SW 1271 (cell line): ENCODE measurements at places on chromosomes 2 and 18.

- DNase-seq = no peak
Observed at GRCh38 chr2:8389431-8390108, 292.3 kb upstream of the ID2 start.

- no peak for DNase-seq
Observed at GRCh38 chr2:136058262-136058661, 59.7 kb downstream of the CXCR4 start.

GRCh38 chr2:152093464-152093863 is 5.4 kb downstream of the CACNB4 start:
- DNase-seq = no peak

- no peak for DNase-seq
Observed at GRCh38 chr2:52632543-52632942, 1135.1 kb upstream of the CHAC2 start.

GRCh38 chr2:160061944-160062291 is 497 bp downstream of the PLA2R1 start:
- no peak for DNase-seq

GRCh38 chr2:73979021-73979420 is 5.7 kb upstream of the TET3 start:
- DNase-seq = no peak

GRCh38 chr2:142306131-142306530 is 175.3 kb upstream of the LRP1B start:
- no peak for DNase-seq

DNA sequence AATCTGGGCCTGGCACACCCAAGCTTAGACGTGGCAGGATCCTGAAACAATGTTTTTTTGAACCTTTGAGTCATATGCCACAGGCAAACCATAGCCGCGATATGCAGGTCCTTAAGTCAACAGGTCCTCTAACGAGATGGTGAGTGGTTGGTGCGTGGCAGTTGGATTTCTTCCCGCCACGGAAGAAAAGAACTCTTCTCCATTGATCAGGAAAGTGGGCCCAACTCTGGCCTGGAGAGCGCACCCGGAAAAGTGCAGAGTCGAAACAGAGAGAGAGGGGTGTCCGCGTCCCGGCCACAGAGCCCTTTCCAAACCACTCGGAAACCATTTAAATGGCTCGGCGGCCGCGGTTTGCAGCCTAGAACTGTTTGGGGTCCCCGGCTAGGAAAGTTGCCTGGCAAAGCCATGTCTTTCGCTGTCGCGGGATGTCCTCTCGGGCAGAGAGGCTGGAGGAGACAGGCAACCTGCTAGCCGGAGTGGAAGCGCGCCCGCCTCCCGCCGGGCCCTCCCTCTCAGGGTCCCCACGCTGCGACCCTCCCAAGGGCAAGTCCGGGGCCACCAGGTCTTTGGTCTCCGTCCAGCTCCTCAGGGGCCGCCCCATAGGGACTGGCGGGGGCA is 777 bp downstream of the GALNT3 start:
- DNase-seq = no peak

DNA sequence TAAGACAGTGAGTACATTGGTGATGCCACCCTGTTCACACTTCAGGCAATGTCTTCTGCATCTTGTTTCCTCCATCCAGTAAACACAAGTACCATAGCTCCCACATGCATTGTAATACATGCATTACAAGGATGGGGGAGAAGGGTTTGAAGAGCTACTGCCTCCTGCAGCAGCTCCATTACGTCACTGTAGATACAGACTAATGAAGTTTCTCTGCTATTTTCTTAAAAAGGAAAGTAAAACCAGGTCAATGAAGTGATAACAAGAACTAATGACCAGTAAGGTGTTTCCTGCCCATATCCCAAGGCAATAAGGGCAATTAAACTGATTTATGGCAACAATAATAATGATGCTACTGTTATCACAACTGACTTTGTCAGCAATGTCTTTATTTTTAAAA is 18.2 kb upstream of the BBS5 start:
- no peak for DNase-seq

- no peak for DNase-seq
Observed at GRCh38 chr2:152062125-152063091, 36.4 kb downstream of the CACNB4 start.

DNA sequence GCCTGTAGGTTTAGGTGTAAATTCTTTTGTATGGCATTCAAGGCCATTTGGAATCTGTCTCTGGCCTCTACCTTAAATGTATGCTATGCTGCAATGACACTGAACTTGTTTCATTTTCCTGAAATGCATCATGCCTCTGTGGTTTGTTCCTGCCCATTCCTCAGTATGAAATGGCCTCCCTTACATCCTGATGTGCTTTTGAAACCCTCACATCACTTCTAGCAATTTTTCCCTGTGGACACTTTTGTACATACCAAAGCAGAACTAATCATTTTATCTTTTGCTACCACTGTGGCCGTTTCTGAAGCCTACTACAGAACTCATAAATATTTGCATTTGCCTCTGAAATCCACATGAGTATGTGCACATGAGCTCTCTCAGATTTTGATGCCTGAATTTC is 557.2 kb downstream of the ERBB4 start:
- DNase-seq = no peak

GRCh38 chr2:172427990-172428831 is 825 bp downstream of the ITGA6 start:
- DNase-seq = peak; percentile 72

GRCh38 chr2:75348307-75348706 is 149.0 kb upstream of the TACR1 start:
- DNase-seq = no peak

GRCh38 chr2:187003611-187004010 is 154.6 kb upstream of the ZSWIM2 start:
- no peak for DNase-seq

GRCh38 chr2:6966446-6966940 is 49.3 kb downstream of the RNF144A start:
- DNase-seq = no peak

DNA sequence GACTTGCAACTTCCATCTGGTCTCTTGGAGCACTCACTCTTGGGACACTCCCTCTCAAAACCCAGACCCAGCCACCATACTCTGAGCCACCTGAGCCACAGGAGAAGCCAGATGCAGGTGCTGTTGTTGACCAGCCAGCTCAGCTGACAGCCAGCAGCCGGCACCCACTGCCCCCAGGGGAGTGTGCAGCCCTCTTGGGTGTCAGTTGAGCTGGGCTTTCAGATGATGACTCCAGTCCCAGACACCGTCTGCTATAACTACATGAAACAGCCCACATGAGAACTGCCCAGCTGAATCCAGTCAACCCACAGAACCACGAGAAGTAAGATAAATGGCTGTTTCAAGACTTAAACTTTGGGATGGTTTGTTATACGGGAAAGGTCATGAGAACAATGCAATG is 10.7 kb upstream of the IGFBP2 start:
- DNase-seq = no peak
